ENCODE measurements at places on chromosomes 5 and 9.

- DNase-seq: no peak
These were observed 378.3 kb upstream of the WWC1 start for GRCh38 chr5:167912941-167913665.

- DNase-seq: no peak
These were observed 7.6 kb upstream of the LCP2 start for GRCh38 chr5:170305016-170305645.

DNA sequence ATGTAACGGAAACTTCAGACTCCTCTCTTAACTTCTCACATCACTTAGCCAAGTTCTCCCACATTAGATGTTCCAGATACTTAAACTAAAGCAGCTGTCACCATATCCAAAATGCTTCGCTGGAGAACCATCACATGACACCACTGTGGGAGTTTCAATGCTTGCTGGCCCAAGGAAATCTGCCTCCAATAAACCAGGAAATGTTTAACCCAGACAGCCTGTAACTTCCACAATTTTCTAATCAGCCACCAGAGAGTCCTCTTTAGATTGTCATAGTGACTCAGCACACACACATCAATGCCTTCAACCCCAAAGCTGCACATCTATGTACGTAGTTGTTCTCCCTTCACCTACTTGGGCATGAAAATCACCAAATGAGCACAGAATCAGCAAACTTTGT lies 118.7 kb downstream of the LPAR1 start:
- peak; percentile 45 for DNase-seq

DNA sequence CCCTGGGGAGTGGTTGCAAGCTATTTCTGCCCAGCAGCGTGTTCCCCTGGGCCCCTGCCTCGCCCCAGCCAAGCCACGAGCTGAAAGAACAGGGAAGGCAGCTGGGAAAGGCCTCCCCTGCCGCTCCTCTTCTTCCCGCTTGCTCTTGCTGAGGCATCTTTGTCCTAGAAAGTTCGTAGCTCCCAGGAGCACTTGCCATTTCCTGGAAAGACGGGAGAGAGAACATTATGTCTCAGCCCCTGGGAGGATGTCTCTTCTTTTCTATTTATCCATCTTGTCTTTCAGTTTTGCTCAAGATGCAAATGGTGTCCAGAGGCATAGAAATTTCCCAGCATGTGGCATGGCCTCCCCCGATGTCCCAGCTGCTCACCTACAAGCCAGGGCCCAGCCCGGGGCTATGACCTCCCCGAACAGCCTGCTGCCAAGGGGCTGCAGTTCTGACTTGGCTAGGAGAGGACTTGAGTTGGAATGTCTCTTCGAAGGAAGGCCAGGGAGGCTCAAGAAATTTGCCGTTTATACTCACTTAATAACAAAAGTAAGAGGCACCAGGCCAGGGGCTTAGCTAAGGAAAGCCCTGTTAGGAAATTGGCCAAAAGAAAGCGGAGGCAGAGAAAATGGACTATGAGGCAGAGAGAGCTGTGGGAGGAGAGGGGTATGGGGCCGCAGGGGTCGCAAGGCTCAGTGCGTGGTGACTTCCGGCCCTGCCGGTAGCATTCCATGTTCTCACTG lies 87.3 kb downstream of the LIFR start:
- peak; percentile 69 for DNase-seq

- DNase-seq: no peak
These were observed 97.1 kb upstream of the TAF11L2 start for GRCh38 chr5:17400724-17401469.

DNA sequence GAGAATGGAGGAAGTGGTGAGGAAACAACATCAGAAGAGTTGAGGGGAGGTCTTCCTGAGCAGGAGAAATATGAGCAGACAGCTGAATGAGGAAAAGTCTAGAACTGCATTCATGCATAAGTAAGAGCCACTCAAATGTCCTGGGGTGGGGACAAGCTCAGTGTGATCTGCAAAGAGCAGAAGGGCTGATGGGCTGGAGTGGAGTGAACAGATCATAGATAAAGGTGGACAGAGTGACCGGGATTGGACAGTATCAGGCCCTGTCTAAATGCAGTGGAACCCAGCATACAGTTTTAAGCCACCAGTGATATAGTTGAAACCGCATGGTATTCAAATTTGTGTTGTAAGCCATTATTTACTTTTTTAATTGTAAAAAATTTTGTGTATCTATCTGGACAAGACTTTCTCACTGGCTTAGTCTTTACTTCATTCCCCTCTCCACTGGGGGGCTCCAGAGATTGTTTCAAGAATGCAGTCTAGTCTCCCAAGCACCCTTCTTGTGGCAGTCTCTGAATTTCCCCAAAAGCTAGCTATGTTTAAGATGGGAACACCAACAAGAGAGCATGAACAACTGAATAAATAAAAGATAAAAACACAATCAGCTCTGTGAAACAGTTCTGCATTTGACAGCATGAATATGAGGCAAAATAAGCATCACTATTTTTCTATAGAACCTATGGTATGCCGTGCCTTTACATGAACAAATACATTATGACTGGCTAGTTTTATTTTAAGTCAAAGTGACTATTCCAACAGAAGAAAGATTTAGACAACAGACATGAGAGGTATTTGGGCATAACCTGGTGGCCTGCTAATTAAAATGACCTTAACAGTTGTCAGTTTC lies 10.7 kb upstream of the STK32A start:
- peak; percentile 64 for DNase-seq

DNA sequence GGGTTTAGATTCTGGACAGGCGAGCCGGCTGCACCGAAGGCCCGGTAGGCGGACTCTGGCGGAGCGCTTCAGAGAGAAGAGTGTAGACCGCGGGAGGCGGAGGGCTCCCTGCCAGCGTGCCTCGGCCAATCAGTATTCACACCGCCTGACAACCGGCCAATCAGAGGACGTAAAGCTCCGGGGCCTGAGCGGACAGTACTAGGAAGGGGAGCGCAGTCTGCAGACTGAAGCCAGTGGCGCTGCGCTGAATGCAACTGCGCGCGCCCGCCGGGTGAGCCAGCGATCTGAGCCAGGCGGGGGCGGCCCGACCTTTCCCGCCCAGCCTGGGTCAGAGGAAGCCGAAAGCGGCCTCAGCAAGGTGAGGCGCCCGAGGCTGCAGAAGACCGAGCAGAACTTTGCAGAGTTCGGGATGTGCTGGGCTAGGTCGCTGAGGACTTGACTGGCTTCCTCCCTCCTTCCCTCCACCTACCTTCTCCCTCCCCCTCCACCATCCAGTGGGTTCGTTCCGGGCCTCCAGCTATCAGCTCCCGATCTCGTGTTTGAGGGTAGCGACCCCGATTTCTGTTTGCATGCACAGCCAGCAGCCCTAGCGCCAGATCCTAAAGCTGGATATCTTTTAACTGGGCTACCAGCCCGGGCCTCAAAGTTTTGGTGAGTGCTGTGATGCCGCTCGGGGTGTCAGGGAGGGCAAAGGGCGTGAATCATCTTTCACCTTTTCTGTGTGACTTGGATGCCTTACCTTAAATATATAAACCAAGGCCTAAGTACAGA lies at the start of gene DMRT2:
Gene DMRT2 (plus strand): TSS at position 233 of the 771 bp plus-strand sequence. CDS start 1,257 bp downstream, outside the sequence.
- peak; percentile 95 for DNase-seq

All from Ammon's horn (tissue), 1 donor.